ENCODE measurements at places on chromosomes 13 and 19.

DNA sequence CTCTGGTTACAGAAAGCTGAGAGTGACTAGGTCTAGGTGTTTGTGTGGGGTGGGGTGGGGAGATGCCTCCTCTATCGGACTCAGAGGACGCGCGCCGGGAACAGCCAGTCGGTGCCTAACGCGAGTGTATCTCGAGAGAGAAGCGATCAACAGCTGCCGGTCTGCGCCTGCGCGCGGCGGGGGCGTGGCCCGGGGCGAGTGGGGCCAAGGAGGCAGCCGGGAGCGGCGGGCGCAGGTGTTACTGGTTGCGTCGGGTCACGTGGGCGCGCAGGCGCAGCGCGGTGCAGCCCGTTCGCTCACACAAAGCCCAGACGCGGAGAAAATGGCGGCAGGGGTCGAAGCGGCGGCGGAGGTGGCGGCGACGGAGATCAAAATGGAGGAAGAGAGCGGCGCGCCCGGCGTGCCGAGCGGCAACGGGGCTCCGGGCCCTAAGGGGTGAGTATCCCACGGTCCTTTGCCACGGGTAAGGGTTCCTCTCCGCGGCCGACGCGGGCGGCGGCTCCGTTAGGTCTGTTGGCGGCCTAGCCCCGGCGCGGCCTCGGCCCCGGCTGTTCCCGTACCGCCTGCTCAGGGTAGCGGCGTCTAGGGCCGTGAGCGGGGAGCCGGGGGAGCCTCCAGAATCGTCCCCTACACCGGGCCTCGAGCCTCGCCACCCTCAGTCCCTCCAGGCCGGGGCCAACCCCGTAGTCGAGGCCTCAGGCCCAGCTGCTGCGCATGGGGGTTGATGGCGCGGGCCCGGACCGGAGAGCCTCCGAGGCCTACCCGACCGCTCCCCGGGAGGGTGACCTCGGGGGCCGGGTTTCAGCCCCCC, at the start of gene HNRNPM:
Gene HNRNPM, plus strand, starts transcription at position 299 of the 811 bp plus-strand sequence. Its CDS starts 24 bp downstream, at position 323.
- DNase-seq = peak; percentile 99
- peaks cover 4% of the 10 kb centered on the region for H3K4me1 ChIP-seq
- H3K27ac ChIP-seq = peak within 1 kb of the TSS; percentile 98

DNA sequence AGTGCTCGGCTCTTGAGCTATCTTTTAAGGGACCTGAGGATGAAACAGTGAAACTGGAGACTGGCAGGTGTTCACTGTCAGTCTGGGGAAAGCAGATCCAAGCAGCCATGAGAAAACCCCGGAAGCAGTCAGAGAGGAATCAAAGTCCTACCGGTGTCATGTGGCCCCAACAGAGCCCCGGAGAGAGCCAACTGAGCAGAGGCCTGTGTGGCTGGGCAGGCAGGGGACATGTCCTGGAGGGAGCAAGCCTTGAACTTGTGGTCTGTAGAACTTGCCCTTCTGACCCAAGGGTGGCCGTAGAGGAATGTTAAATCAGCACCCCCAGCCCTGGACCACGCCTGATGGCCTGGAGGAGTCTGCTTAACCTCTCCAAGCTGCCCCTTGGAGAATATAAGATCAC, 113.7 kb upstream of the ZNF507 start:
- no peaks in the 10 kb centered on the region for H3K36me3 ChIP-seq
- no peak overlapping the region for H3K4me3 ChIP-seq
- no peaks in the 10 kb centered on the region for H3K4me1 ChIP-seq
- H3K27ac ChIP-seq = no peak overlapping the region
- H3K27me3 ChIP-seq = no peaks in the 10 kb centered on the region
- DNase-seq = no peak

- H3K27me3 ChIP-seq = no peaks in the 10 kb centered on the region
- no peaks in the 10 kb centered on the region for H3K4me1 ChIP-seq
- no peaks in the 10 kb centered on the region for H3K36me3 ChIP-seq
Measured at GRCh38 chr19:42965176-42965575, 28.2 kb upstream of the PSG7 start.

GRCh38 chr19:11480715-11481533, at the start of gene ELAVL3:
TSS of gene ELAVL3 (minus strand) at chr19:11481046. CDS start at chr19:11480608, 438 bp downstream.
- no peak within 1 kb of the TSS for H3K27ac ChIP-seq
- no peak for DNase-seq
- H3K36me3 ChIP-seq = no peaks in the 10 kb centered on the region

DNA sequence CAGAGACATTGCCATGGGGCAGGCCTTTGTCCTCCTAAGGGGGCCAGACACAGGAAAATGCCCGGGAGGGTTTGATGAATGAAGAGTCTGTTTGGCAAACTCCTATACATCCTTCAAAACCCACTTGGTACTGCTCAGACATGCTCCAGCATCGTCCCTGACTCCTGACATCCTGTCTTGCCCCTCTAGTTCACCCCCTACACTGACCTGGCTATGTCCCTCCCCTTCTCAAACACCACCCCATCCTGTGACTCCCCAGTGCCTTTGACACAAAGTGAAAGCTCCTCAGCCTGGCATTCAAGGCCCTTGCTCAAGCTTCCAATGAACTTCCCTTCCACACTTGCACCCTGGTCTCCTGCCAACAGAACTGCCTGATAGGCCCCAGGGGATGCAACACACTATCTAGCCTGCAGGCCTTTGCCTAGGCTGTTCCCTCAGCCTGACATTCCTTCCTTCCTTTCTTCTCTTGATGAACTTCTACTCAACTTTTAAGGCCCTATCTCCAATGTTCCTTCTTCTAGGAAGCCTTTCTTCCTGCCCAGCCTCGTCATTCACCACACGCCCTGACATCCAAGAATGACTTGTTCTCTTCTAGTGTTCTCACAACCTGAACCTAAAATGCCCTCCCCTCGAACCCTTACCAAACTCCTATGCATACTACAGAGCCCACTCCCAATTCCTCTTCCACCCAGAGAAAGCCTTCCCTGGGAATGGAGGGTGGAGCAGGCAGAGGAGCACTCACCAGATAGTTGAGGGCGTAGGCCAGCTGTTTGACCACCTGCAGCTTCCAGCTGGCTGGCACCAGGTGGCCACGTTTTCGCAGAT, 12.4 kb downstream of the JAK3 start:
- H3K27ac ChIP-seq = no peak overlapping the region
- DNase-seq = no peak
- H3K36me3 ChIP-seq = no peaks in the 10 kb centered on the region
- H3K4me1 ChIP-seq = no peaks in the 10 kb centered on the region

- H3K4me1 ChIP-seq = no peaks in the 10 kb centered on the region
- peak overlapping the region; percentile 66 for H3K4me3 ChIP-seq
- peak overlapping the region; percentile 58 for H3K27ac ChIP-seq
- H3K36me3 ChIP-seq = no peaks in the 10 kb centered on the region
- peaks cover 6% of the 10 kb centered on the region for H3K27me3 ChIP-seq
Measured at GRCh38 chr13:112893570-112894422, 75.2 kb upstream of the MCF2L start.

DNA sequence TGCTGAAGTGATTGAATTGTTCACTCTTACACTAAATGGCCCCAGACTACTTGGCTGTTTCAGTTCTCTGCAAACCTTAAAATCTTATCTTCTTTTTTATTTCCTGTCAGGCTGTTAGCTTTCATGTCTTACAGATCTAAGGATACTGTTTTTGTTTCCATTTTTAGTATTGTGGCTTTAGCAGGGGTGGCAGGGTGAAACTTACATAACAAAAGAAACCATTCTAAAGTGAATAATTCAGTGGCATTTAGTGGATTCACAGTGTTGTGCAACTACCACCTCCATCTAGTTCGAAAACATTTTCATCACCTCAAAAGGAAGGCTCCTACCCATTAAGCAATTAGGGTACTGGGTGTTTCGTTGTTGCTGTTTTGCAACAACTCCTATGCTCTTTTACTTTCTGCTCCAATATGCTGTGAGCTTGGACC, 19.8 kb downstream of the TMEM272 start:
- H3K27me3 ChIP-seq = no peaks in the 10 kb centered on the region
- no peak overlapping the region for H3K4me3 ChIP-seq
- DNase-seq = no peak
- H3K36me3 ChIP-seq = no peaks in the 10 kb centered on the region

- peaks cover 6% of the 10 kb centered on the region for H3K4me1 ChIP-seq
- peak within 1 kb of the TSS; percentile 78 for H3K4me3 ChIP-seq
- peak within 1 kb of the TSS; percentile 97 for H3K27ac ChIP-seq
- peak; percentile 89 for DNase-seq
Measured at GRCh38 chr19:36489118-36489919, at the start of gene ZNF566. TSS of gene ZNF566 (minus strand) at chr19:36489561. CDS start at chr19:36476557, 13,004 bp downstream.

All from breast epithelium (tissue), 4 donors.